Hematopoietic multipotent progenitor cell treated with erythropoietin and hydrocortisone succinate and interleukin-3 and kit ligand, for 17 days (in vitro differentiated cells): ENCODE measurements at places on chromosomes 13 and 19.
A peak's percentile ranks its signal among the peaks of the same experiment; 100 is the strongest.

DNA sequence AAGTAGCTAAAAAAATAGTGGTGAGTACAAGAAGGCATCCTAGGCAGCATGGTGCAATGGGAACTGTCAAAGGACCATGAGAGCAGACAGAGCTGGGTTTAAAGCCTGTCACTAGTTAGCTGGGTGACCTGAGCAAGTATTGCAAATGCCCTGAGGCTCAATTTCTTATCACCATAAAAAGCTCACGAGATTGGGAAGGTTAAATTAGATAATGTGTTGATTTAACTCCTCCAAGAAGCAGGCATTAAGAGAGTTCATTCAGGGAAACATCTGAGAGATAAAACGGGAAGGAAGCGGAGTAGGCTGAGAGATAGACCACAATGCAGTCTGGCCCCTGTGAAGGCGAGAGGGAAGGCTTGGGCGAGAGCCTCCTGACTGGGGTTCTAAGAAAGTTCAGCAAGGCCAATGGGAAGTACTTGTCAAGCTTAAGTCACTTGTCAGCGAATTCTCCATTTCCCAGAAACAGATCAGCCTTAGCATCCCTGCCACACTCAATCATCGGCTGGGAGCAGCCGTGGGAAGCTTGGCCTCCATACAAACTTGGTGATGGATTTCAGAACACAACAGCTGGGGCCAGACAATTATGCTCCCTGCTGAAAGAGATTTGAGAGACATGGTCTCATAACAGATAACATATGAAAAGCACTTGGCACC lies 105.5 kb downstream of the POU4F1 start:
- DNase-seq, result no peak

GRCh38 chr13:44876782-44877324 lies 112.4 kb downstream of the NUFIP1 start:
- no peak for DNase-seq

DNA sequence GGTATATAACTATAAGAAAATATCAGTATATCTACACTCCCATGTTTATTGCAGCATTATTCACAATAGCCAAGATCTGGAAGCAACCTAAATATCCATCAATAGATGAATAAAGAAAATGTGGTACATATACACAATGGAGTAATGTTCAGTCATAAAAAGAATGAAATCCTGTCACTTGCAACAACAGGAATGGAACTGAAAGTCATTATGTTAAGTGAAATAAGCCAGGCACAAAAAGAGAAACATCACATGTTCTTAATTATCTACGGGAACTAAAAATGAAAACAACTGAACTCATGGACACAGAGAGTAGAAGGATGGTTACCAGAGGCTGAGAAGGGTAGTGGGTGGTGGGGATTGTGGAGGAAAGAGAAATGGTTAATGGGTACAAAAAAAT lies 665.2 kb downstream of the TBC1D4 start:
- no peak for DNase-seq

DNA sequence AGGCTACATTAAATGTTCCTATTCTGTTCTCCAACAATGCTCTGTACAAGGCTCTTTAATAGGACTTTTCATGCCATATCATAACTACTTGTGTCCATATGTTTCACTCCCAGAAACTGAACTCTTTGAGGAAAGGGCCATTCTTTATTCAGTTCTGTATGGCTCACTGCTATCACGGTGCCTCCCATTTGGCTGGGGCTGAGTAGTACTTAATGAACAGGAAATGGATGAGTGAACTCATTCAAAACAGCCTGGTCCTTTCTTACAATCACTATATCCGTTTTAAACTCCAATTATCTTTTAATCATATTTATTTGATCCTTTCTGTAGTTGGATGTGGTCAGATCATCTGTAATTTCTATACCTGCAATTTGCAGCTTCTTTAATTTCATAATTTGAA lies 410.6 kb downstream of the TBC1D4 start:
- no peak for DNase-seq

- DNase-seq, result no peak
Observed at GRCh38 chr13:99303863-99304521, 3.2 kb downstream of the GPR183 start.

- DNase-seq, result no peak
Observed at GRCh38 chr13:80245162-80245733, 95.7 kb downstream of the SPRY2 start.

DNA sequence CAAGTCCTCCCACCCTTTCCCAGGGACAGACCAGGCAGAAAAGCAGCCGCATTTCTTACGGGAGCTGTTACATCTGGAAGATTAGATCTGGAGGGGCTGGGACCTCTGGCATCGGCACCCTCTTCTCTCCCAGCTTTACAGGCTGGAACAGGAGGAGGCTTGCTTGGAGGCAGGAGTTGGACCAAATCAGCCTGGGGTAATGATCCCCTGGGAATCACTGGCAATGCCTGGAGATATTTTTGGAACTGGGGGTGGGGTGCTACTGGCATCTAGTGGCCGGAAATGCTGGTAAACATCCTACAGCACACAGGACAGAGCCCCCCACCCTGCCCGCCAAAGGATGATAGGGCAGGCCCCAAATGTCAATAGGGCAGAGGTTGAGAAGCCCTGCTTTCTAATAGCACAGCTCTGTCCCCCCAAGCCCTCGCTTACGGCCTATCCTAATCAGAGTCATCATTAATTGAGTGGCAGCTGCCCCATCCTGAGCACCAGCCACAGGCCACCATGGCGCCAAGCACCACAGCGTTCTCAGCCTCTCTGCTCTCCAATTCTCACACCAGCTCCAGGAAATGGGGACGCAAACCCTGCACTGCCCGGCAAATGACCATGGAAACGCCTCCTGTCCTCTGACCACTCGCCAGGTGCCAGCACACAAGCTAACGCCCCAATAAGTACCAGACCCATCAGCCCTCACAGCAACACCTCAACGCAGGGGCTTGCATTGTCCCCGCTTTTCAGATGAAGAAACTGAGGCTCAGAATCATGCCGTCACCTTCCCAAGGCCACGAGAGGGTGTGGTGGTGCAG lies 20.6 kb downstream of the LRRC4B start:
- DNase-seq, result no peak

GRCh38 chr19:11041194-11041593 lies 48.1 kb upstream of the LDLR start:
- DNase-seq, result no peak

DNA sequence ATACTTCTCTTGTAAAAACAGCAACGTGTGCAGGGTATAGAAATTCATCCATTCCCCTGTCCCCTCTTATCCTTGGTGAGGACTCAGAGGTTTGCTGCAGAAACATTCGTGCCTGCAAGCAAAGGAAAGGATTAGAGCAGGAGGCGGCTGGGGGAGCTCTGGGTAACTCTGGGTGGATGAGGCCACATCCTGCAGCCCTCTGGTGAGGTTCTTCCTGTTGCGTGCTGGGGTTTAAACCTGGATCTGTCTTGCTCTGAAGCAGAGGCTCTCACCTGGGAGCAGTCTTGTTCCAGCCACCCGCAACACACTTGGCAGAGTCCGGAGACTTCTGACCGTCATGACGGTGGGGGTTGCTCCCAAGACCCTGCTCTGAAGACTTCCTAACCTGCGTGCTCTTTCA lies 69.2 kb downstream of the ATP11A start:
- DNase-seq, result no peak

DNA sequence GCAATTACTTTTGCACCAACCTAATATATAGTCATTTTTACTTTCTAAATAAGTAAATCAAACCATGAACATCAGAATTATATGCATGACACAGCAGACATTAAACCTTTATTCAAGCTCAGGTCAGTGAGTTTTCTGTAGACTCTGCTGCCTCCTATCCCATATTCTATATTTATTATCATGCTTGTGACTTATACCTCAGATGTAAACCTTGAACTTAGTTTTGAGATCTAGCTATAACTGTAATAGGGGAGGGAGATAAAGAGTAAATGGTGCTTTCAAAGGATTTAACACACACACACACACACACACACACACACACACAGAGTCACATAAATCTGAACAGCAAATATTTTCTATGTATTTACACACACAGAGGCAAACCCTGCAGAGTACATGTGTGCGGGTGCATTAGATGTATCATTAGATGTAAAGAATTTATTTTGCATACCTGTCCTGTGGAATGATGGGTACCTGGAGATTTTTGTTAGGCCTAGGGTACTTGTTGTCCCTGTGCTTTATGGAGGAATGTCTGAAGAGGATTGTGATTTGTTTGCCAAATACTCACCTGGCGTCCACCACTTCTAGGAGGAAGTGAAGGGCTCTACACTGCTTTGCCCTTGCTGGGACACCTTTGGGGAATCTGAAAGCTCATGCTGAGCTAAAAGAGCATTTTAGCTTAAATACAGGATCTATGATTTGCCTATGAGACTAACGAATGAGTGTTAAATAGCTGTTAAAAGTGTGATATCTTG lies 521.9 kb downstream of the KLF5 start:
- DNase-seq, result no peak

DNA sequence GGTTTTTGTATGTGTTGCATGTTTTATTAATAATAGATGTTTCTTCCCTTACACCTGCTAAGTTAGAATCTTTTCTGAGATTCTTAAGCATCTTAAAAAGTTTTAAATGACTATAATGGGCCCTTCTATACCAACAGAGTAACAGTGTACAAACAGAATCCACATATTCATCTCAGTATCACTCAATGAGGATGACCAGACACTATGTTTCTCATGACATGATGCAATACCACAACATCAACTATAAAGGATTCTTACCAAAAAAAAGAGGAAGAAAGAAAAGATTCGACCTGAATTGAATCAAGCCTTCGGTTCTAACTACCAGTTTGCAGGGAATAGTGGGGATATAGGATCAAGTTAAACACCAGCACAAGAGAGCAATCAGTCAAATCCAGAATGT lies 56.5 kb downstream of the INTS6 start:
- peak; percentile 26 for DNase-seq

- DNase-seq, result no peak
Observed at GRCh38 chr19:16594131-16594586, 21.9 kb upstream of the SLC35E1 start.

DNA sequence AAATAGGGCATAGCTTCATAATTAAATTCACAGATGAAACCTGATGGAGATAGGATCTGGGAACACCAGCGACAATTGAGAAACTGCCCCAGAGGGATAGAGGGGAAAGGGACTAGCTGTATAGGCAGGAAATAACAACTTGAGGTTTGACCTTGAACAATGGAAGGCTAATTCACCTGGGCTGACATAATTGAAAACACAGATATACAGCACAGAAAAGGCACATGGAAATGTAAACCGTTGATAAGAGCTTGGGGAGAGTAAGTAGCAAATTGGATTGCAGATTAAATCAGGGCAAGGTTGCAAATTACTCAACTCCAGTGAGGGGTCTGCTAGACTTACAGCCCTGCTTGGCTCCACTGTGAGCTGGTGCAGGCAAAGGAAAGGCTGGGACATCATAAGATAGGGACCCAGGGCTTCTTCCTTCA lies 246.7 kb downstream of the DLEU7 start:
- DNase-seq, result no peak

- DNase-seq, result no peak
Observed at GRCh38 chr13:44045180-44045562, 165.5 kb downstream of the LACC1 start.

GRCh38 chr19:3783660-3784584 lies 2.3 kb downstream of the MATK start:
- no peak for DNase-seq

DNA sequence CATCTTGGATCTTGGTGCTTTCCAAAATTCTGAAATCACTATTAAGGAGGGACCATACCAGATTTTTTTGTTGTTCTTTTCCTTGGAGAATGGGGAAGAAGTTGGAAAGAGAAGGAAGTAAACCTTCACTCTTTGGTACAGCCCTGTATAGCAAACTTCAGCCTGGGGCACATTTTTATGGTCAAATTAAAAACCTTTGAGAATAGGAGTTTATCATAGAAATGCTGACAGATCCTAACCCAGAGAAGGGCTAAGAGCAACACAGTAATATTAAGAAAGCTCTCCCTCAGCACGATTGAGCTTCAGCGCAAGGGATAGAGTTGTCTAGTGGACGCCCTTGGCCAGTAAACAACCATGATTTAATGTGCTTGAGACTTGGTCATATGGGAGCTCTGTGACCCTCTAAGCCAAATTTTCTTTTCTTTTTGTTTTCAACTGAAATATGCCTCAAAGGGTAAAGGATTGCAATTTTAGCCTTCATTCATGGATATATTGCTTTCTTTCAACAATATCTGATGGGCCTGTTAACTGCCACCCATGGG lies 294.3 kb upstream of the MAB21L1 start:
- no peak for DNase-seq

GRCh38 chr13:112723771-112724170 lies 33.9 kb downstream of the ATP11A start:
- DNase-seq, result no peak

DNA sequence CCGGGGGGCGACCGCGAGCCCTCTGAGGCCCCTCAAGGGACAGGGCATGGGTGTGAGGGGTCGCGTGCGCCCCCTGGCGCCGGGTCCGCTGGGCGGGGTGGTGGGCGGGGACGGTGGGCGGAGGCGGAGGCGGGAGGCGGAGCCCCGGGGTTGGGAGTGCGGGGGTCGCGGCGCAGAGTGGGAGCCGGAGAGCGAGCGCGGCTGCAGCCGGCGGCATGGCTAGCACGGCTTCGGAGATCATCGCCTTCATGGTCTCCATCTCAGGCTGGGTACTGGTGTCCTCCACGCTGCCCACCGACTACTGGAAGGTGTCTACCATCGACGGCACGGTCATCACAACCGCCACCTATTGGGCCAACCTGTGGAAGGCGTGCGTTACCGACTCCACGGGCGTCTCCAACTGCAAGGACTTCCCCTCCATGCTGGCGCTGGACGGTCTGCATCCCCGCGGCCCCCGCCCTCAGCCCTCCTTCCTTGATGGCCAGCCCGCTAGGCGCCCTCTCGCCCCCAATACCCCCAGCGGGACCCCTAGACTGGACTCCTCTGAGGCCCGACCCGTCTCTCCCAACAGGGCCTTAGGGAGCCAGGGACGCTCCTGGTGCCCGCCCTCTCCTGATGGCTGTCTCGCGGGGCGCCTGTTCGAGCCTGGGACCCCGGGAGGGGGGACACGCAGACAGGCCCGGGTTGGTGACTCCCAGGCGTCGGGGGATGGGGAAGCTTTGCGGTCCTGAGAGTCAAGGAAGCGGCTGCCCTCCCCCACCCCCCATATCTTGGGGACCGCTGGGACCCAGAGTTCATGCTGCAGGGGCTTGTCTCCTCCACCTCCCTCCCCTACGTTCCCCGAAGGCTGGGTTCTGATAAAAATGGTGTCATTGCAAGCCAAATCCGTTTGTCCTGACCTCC lies at the start of gene CLDN10:
Gene CLDN10 (plus strand): TSS at position 182 of the 903 bp plus-strand sequence. CDS start 34 bp downstream, at position 216.
- no peak for DNase-seq

DNA sequence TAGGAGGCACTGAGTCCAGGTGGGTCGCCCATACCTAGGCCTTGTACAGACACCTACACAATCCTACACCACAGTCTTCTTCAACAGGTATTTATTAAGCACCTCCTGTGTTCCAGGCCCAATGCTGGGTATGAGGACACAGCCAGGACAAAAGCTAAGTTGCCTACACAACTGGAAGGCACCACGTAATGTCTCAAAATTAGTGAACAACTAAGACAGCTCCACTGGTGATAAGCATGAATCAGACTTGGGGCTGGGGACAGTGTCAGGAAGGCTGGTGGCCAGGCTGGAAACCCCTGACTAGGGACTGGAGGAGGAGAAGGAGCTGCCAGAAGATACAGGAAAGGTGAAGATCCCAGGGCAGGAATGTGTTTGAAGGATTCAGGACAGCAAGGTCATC lies 2.4 kb downstream of the SMIM24 start:
- no peak for DNase-seq
